ENCODE measurements at places on chromosomes 16 and 17. TPM values are rescaled to one million over a fixed set of nuclear protein-coding genes. Genes with fewer than 3 reads are reported as not detected.
A peak's percentile ranks its signal among the peaks of the same experiment; 100 is the strongest.

DNA sequence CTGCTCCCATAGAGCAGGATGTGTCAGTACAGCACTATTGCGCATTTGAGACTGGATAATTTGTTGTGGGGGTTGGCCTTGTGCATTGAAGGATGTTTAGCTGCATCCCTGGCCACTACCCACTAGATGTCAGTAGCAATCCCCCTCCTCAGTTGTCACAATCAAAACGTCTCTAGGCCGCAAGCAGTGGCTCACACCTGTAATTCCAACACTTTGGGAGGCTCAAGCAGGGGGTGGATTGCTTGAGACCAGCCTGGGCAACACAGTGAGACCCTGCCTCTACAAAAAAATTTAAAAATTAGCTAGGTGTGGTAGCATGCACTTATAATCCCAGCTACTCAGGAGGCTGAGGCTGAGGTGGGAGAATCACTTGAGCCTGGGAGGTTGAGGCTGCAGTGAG lies 48.4 kb downstream of the CENPV start:
- DNase-seq, result no peak
- no peak overlapping the region for H3K4me3 ChIP-seq
- H3K36me3 ChIP-seq, result peaks cover 13% of the 10 kb centered on the region
- no peak overlapping the region for H3K27ac ChIP-seq
- no peaks in the 10 kb centered on the region for H3K4me1 ChIP-seq
- H3K27me3 ChIP-seq, result no peaks in the 10 kb centered on the region

GRCh38 chr16:534135-534534 lies 6.6 kb downstream of the CAPN15 start:
- no peaks in the 10 kb centered on the region for H3K36me3 ChIP-seq
- no peaks in the 10 kb centered on the region for H3K27me3 ChIP-seq
- peaks cover 51% of the 10 kb centered on the region for H3K4me1 ChIP-seq
- H3K4me3 ChIP-seq, result peak overlapping the region; percentile 45

DNA sequence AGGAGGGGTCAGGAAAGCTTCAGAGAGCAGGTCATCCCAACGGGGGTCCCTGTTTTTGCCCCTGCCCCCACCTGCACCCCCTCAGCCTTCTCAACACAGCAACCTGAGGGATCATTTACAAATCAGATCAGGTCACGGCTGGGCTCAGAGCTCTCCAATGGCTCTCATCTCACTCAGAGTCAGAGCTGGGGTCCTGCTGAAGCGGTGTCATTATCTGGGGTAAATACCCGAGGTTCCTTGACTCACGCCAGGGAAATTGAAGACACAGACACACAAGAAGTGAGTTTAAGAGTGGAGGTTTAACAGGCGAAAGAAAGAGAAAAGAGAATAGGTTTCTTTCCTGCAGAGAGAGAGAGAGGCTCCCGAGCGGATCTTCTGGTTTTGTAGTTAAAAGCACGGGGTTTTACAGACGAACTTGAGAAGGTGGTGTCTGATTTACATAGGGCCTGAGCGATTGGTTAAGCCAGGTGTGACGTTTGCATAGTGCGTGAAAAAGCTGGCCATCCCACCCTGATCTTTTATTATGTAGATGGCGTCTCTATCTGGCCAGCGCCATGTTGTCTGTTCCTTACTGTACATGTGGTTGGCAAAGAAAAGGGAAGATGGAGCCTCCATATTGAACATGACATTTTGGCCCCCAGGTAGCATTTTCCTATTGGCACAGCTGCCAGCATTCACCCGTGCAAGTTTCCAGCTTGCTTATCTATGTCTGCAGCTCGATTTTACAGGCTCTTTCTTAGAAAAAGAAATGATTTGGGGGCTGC lies 51.4 kb downstream of the WSB1 start:
- no peak overlapping the region for H3K4me3 ChIP-seq
- no peak for DNase-seq
- peaks cover 14% of the 10 kb centered on the region for H3K4me1 ChIP-seq
- H3K36me3 ChIP-seq, result no peaks in the 10 kb centered on the region
- no peak overlapping the region for H3K27ac ChIP-seq
- no peaks in the 10 kb centered on the region for H3K27me3 ChIP-seq

- DNase-seq, result no peak
- H3K4me1 ChIP-seq, result no peaks in the 10 kb centered on the region
- no peak overlapping the region for H3K27ac ChIP-seq
- no peak overlapping the region for H3K4me3 ChIP-seq
- H3K36me3 ChIP-seq, result no peaks in the 10 kb centered on the region
Measured at GRCh38 chr16:86377251-86378022, 132.9 kb upstream of the FOXF1 start.

- peaks cover 4% of the 10 kb centered on the region for H3K4me1 ChIP-seq
- H3K4me3 ChIP-seq, result no peak overlapping the region
- H3K27ac ChIP-seq, result no peak overlapping the region
- H3K27me3 ChIP-seq, result no peaks in the 10 kb centered on the region
Measured at GRCh38 chr16:83044589-83044988, 417.8 kb downstream of the CDH13 start.

GRCh38 chr17:45145035-45145389 lies 3.3 kb upstream of the HEXIM1 start:
- no peaks in the 10 kb centered on the region for H3K36me3 ChIP-seq
- no peak for DNase-seq
- H3K27me3 ChIP-seq, result no peaks in the 10 kb centered on the region

DNA sequence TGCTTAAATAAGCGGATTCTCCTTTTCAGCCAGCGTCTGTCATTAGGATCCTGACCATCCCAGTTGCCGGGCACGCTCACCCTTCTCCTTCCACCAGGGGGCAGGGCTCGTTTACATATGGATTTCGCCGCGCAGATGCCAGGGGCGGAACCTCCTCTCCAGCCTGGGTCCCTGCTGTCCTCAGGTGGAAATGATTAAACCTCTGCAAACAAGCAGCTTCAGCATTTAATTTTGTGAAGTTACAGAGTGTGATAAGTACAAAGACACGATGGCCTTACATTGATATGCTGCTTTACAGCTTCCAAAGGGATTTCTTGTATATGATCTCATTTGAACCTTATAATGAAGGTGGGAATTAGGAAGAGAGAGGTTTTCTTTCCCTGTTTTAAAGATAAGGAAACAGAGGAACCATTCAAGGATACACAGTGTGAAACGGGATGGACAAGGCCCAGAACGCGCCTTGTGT lies 3.9 kb upstream of the KRT28 start:
- H3K27ac ChIP-seq, result no peak overlapping the region
- H3K4me3 ChIP-seq, result no peak overlapping the region
- peak; percentile 62 for DNase-seq
- H3K36me3 ChIP-seq, result no peaks in the 10 kb centered on the region
- peaks cover 2% of the 10 kb centered on the region for H3K27me3 ChIP-seq

GRCh38 chr17:66240630-66241029 lies 11.4 kb upstream of the APOH start:
- no peak overlapping the region for H3K27ac ChIP-seq
- H3K4me1 ChIP-seq, result no peaks in the 10 kb centered on the region
- H3K4me3 ChIP-seq, result no peak overlapping the region
- no peaks in the 10 kb centered on the region for H3K36me3 ChIP-seq
- no peaks in the 10 kb centered on the region for H3K27me3 ChIP-seq

- H3K27ac ChIP-seq, result no peak overlapping the region
- no peak overlapping the region for H3K4me3 ChIP-seq
- peaks cover 5% of the 10 kb centered on the region for H3K4me1 ChIP-seq
Measured at GRCh38 chr16:19559242-19559910, 3.9 kb downstream of the VPS35L start.

DNA sequence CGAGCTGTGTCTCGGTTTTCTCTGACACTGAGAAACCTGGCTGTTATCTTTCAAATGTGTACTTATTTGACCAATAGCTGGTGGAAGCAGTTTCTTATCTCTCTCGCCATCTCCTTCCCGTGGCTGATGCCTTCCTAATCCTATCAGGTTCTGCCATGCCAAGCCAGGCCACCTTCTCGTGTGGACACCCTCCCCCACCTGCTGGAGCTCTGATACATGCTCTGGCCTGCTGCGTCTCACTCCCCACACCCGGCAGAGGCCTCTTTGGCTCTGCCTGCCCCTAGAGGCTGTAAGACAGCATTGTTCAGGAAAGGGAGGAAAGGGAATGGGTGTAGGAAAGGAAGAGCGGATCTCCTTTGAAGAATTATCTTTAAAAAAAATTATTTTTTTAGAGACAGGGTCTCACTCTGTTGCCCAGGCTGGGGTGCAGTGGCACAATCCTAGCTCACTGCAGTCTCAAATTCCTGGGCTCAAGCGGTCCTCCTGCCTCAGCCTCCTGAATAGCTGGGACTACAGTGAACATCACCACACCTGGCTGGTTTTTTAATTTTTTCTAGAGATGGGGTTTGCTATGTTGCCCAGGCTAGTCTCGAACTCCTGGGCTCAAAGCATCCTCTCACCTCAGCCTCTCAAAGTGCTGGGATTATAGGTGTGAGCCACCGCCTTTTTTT lies 7.5 kb upstream of the ARMC5 start:
- H3K27me3 ChIP-seq, result no peaks in the 10 kb centered on the region
- peak; percentile 80 for DNase-seq
- peak overlapping the region; percentile 100 for H3K27ac ChIP-seq
- no peak overlapping the region for H3K4me3 ChIP-seq

GRCh38 chr17:57685499-57686132 lies 59.5 kb downstream of the CCDC182 start:
- H3K4me1 ChIP-seq, result no peaks in the 10 kb centered on the region
- no peak for DNase-seq
- H3K36me3 ChIP-seq, result peaks cover 7% of the 10 kb centered on the region
- no peak overlapping the region for H3K4me3 ChIP-seq
- no peaks in the 10 kb centered on the region for H3K27me3 ChIP-seq

GRCh38 chr16:10594312-10594950 lies 14.0 kb upstream of the EMP2 start:
- DNase-seq, result no peak
- no peaks in the 10 kb centered on the region for H3K36me3 ChIP-seq
- H3K27ac ChIP-seq, result no peak overlapping the region
- no peaks in the 10 kb centered on the region for H3K27me3 ChIP-seq
- H3K4me3 ChIP-seq, result no peak overlapping the region

DNA sequence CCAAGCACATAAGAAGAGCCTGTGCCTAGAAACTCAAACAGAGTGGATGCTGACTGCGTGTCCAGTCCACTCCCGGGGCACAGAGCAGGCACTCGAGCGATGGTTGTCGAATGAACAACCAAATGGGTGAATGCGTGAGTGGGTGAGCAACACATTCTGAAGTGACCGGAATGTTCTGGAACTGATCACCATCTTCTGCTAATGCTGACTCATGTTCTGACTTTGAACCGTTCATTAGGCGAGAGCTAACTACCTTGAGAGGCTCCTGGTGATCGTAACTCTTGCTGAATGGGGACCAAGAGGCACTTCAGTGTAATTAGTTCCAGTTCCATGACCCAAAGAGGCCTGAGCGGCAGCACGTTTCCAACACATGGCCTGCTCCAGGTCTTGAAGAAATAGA lies 37.9 kb downstream of the IRF8 start:
- DNase-seq, result no peak
- no peaks in the 10 kb centered on the region for H3K27me3 ChIP-seq
- H3K27ac ChIP-seq, result no peak overlapping the region
- H3K36me3 ChIP-seq, result no peaks in the 10 kb centered on the region
- no peak overlapping the region for H3K4me3 ChIP-seq
- H3K4me1 ChIP-seq, result no peaks in the 10 kb centered on the region

- H3K36me3 ChIP-seq, result no peaks in the 10 kb centered on the region
- DNase-seq, result no peak
- H3K4me3 ChIP-seq, result no peak overlapping the region
- peaks cover 8% of the 10 kb centered on the region for H3K4me1 ChIP-seq
- H3K27me3 ChIP-seq, result no peaks in the 10 kb centered on the region
Measured at GRCh38 chr17:5511401-5512225, 25.2 kb downstream of the MIS12 start.

DNA sequence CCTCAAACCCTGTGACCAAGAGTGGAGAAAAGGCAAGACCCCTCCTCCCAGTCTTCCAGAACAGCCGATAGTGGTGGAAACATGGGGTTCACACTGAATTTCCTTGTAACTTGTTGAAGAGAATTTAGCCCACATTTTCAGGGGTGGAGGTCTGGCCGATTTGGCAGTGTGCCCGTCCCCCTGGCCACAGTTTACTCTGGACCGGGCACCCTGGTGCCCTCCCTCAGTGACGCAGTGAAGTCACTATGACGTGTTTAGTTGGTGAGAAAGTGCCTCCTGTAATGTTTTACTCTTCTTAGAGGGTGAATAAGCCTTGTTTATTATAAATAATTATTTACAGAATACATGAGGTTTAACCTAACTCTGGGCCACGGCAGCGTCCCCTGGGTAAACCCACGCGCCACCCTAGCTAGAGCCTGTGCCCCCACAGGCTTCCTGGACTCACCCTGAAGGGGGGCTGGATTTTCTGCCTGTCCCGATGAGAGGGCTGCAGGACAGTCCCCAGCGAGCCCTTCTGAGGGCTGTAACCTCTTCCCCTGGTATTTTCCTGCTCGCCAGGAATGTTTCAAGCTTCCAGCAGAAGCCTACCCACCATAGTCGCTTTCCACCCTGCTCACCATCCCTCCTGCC lies 316.9 kb downstream of the SEC14L1 start:
- DNase-seq, result no peak
- no peak overlapping the region for H3K27ac ChIP-seq
- no peaks in the 10 kb centered on the region for H3K27me3 ChIP-seq
- no peak overlapping the region for H3K4me3 ChIP-seq
- peaks cover 22% of the 10 kb centered on the region for H3K4me1 ChIP-seq
- no peaks in the 10 kb centered on the region for H3K36me3 ChIP-seq

CA4 gene
- 13.6 TPM for total RNA-seq

EME1 gene
- 0.15 TPM for total RNA-seq

C1QTNF1 gene
- total RNA-seq, result 22.8 TPM

VTN gene
- total RNA-seq, result 1.2 TPM

KRTAP9-2 gene
- not detected for total RNA-seq

KCNG4 gene
- total RNA-seq, result not detected

SDR42E1 gene
- 0.04 TPM for total RNA-seq

ITGAX gene
- 1.7 TPM for total RNA-seq

GPR179 gene
- total RNA-seq, result 0.42 TPM

VAT1L gene
- total RNA-seq, result not detected

GRN gene
- 59.0 TPM for total RNA-seq

PIP4K2B gene
- 66.7 TPM for total RNA-seq

RNPS1 gene
- total RNA-seq, result 165 TPM
